ENCODE measurements at places on chromosomes 4 and X. TPM values are rescaled to one million over a fixed set of nuclear protein-coding genes. Genes with fewer than 3 reads are reported as not detected.

Gene TIGD2
- total RNA-seq, result 5.3 TPM

Gene GAGE12F
- total RNA-seq, result not detected

Gene ZAR1
- not detected for total RNA-seq

Gene CCDC149
- not detected for total RNA-seq

Gene FABP2
- 0.19 TPM for total RNA-seq

Gene ABLIM2
- 1.7 TPM for total RNA-seq

Gene MCUB
- 121 TPM for total RNA-seq

Gene RXFP1
- not detected for total RNA-seq

Gene GPC4
- not detected for total RNA-seq

Gene DIPK2B
- not detected for total RNA-seq

Gene SNCA
- 1.7 TPM for total RNA-seq

Gene TLR10
- 0.26 TPM for total RNA-seq

Gene RAB33A
- 30.7 TPM for total RNA-seq

Gene CDKL2
- 0.22 TPM for total RNA-seq

Gene GPRASP1
- 12.7 TPM for total RNA-seq

Gene P2RY4
- 0.19 TPM for total RNA-seq

Gene ATOH1
- not detected for total RNA-seq

Gene ITM2A
- total RNA-seq, result 84.6 TPM

Gene RASSF6
- 0.06 TPM for total RNA-seq

Gene TDO2
- not detected for total RNA-seq
